ENCODE measurements at places on chromosomes 1 and 21. TPM values are rescaled to one million over a fixed set of nuclear protein-coding genes. Genes with fewer than 3 reads are reported as not detected.

The TPTE gene
- not detected for total RNA-seq

DNA sequence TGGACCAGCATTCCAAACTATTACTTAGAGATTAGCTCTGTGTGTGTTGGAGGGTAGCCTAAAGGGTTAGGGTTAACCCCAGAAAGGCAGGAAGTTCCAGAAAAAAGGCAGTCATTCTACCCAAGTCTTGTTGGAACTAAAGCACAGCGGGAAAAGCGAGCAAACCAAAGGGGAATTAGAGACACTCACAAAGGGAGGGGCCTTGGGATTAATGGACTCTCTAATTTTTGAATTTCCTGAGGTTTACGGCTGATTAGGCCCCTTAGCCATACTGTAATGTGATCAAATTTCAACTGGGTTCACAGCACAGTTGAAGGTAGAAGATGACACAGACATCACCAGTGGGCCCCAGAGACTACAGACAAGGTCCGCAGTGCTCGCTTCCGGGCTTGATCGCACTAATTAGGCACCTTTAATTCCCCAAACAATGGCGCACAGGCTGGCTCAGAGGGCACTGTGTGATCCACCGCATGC is 28.3 kb downstream of the CAPZB start:
- H3K4me1 ChIP-seq = peaks cover 83% of the 10 kb centered on the region
- no peak for DNase-seq
- H3K4me3 ChIP-seq = no peak overlapping the region
- H3K27ac ChIP-seq = peak overlapping the region; percentile 73
- H3K36me3 ChIP-seq = peaks cover 6% of the 10 kb centered on the region

DNA sequence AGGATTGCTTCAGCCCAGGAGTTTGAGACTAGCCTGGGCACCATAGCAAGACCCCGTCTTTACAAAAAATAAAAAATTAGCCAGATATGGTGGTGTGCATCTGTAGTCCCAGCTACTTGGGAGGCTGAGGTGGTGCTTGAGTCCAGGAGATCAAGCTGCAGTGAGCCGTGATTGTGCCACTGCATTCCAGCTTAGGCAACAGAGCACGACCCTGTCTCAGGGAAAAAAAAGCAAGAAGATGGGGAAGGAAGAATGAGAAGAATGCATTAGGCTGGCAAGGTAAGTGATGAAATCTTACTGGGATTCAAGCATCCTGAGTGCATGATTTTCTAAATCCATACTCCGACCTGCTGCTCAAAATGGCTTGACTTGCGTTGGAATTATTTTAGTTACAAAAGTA is 6.8 kb downstream of the PCP4L1 start:
- H3K27me3 ChIP-seq = peaks cover 38% of the 10 kb centered on the region
- H3K4me1 ChIP-seq = peaks cover 14% of the 10 kb centered on the region
- H3K4me3 ChIP-seq = no peak overlapping the region

DNA sequence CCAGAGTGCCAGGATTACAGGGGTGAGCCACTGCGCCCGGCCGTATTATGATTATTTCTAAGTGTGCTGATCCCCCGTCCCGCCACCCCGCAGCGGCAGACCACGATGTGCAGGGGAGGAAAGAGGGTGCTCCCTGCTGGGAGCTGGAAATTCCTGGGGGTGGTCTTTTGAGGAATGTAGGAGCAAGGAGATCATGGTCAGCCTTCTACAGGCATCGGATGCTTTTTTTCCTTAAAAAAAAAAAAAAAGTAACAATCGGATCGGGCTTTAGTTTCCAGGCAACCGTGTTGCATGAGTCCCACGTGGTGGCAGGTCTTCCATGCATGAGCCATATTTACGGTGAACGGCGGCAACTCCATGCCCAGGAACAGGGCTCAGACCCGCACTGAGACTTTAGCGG is 74.2 kb upstream of the COX20 start:
- H3K27ac ChIP-seq = no peak overlapping the region
- H3K36me3 ChIP-seq = no peaks in the 10 kb centered on the region
- peaks cover 18% of the 10 kb centered on the region for H3K4me1 ChIP-seq
- no peaks in the 10 kb centered on the region for H3K27me3 ChIP-seq
- H3K4me3 ChIP-seq = no peak overlapping the region

The S100B gene
- total RNA-seq = not detected

DNA sequence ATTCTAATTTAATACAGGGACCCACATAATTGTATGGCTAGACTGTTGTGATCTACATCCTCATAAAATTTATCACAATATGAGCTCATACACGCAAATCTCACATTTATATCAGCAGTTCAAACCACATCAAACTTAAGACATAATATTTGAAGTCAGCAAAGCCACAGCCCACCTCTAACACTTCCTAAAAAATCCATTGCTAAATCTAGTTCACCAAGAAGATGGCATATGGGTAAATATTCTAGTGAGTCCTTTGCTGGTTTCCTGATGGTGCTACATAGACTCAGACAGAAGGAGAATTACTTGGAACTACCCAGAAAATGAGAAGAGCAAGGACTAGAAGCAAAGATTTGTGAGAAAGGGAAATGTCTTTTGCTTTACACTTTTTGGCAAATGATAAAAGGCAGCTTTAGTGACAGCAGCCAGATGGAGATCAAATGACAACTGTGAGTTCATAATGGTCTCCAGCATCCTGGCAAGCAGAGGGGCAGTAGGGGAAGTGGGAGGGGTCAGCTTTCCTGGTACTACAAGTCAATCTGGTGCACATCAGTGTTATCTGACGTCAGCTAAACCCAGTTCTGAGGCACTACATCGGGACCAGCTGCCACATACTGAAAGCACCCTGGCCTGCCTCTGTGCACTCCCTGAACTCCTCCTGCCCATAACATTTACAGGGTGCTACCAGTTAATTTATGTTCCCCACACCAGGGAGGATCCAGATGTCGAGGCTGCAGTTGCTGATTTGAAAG is 10.6 kb upstream of the GADD45A start:
- no peaks in the 10 kb centered on the region for H3K27me3 ChIP-seq
- peaks cover 15% of the 10 kb centered on the region for H3K4me1 ChIP-seq
- H3K4me3 ChIP-seq = no peak overlapping the region
- H3K36me3 ChIP-seq = no peaks in the 10 kb centered on the region
- DNase-seq = no peak
- H3K27ac ChIP-seq = no peak overlapping the region

DNA sequence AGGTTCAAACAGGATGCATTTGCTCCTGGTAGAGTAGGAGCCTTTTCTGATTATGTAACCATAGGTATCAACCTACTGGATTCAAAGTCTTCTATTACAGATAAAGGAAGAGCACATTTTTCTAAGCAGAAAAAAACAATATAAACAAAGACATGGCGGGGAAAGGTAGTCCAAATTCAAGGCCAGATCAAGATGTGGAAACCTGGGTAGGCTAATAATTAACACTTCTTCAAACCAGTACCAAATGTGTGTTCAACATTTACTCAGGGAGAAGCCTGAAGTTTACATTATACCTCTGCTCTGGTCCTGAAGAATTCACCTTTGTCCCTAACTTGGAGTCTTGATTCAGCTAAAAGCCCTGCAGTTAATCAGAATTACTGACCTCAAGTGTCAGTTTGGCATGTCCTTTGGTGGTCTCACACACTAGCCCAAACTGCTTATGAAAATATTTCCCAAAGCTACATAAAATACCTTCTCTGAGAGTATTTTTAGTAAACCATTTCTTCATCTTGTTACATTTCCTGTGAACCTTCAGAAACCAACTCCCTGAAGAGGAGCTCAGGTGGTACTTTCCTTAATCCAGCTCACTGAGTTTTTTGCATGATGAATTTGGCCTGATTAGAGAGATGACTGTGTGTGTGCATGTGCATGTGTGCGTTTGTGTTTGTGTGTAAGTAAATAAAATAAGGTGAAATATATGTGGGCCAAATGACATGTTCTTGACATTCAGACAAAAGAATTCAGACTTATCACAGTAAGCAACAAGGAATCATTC is 70.2 kb downstream of the TOR3A start:
- no peak overlapping the region for H3K4me3 ChIP-seq
- no peak overlapping the region for H3K27ac ChIP-seq
- no peak for DNase-seq
- peaks cover 6% of the 10 kb centered on the region for H3K4me1 ChIP-seq
- H3K36me3 ChIP-seq = peaks cover 4% of the 10 kb centered on the region

GRCh38 chr1:12774801-12775345 is 1.3 kb downstream of the PRAMEF12 start:
- peak; percentile 69 for DNase-seq
- no peaks in the 10 kb centered on the region for H3K36me3 ChIP-seq
- H3K27ac ChIP-seq = no peak overlapping the region
- no peak overlapping the region for H3K4me3 ChIP-seq

DNA sequence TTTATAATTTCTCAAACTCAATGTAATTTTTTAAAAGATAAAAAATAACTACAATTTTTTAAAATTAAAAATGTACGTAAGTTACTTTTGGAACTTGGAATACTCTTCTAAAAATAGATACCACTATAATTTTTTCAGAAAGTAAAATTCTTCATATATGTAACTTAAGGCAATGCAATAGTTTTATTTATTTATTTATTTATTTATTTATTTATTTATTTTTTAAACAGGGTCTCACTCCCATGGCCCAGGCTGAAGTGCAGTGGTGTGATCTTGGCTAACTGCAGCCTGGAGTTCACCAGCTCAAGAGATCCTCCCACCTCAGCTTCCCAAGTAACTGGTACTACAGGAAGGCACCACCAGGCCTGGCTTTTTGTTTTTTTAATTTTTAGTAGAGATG is 3.1 kb upstream of the KRTAP23-1 start:
- no peak for DNase-seq
- no peak overlapping the region for H3K4me3 ChIP-seq
- H3K36me3 ChIP-seq = no peaks in the 10 kb centered on the region

- H3K4me1 ChIP-seq = peaks cover 25% of the 10 kb centered on the region
- H3K36me3 ChIP-seq = no peaks in the 10 kb centered on the region
- H3K27ac ChIP-seq = no peak overlapping the region
- H3K27me3 ChIP-seq = peaks cover 10% of the 10 kb centered on the region
Measured at GRCh38 chr21:38979271-38980121, 173.8 kb downstream of the ETS2 start.

- H3K27me3 ChIP-seq = no peaks in the 10 kb centered on the region
- H3K36me3 ChIP-seq = peaks cover 55% of the 10 kb centered on the region
- peaks cover 13% of the 10 kb centered on the region for H3K4me1 ChIP-seq
- DNase-seq = no peak
- no peak overlapping the region for H3K4me3 ChIP-seq
- no peak overlapping the region for H3K27ac ChIP-seq
Measured at GRCh38 chr1:186094172-186094571, 280.9 kb downstream of the TPR start.

The FHAD1 gene
- not detected for total RNA-seq

DNA sequence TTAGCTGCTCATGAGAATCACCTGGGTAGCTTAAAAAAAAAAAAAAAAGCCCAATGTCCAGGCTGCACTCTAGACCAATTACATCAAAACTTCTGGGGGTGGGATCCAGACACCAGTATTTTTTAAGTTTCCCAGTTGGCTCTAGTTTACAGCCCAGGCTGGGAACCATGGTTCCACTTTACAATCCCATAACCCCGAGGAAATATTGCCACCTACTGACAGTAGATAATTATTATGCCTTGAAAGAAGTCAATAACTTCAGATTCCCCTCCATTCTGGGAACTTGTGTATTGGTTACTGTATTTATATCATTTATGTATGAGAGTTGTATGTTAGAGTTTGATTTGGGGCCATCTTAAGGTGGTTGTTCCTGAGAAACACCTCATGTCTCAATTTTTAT is 100.2 kb downstream of the SPATA46 start:
- no peak for DNase-seq
- H3K4me1 ChIP-seq = no peaks in the 10 kb centered on the region
- peaks cover 40% of the 10 kb centered on the region for H3K27me3 ChIP-seq
- no peak overlapping the region for H3K27ac ChIP-seq

- H3K27ac ChIP-seq = peak overlapping the region; percentile 97
- peaks cover 97% of the 10 kb centered on the region for H3K4me1 ChIP-seq
- DNase-seq = no peak
- no peaks in the 10 kb centered on the region for H3K36me3 ChIP-seq
- peak overlapping the region; percentile 17 for H3K4me3 ChIP-seq
Measured at GRCh38 chr1:19453741-19454201, 31.6 kb downstream of the CAPZB start.

DNA sequence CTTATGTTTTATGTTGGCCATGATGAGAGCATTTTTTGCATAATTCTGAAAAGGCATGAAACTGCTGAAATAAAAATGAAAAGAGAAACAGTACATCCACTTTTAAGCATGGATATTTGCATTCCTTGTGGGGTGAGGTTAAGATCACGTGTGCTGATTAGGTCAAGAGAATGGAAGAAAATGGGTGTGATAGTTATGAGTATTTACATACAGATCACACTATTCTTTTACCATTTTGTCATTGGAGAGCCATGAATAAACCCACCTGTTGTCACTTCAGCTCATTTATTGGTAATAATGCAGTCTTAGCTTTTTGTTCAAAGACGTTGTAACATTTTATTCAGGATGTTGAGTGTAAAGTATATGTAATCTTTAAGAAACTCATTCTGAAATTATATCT is 153.2 kb downstream of the NOS1AP start:
- no peak overlapping the region for H3K4me3 ChIP-seq
- no peaks in the 10 kb centered on the region for H3K36me3 ChIP-seq
- no peak for DNase-seq
- no peak overlapping the region for H3K27ac ChIP-seq

GRCh38 chr21:44912158-44912473 is 8.6 kb downstream of the ITGB2 start:
- no peaks in the 10 kb centered on the region for H3K36me3 ChIP-seq
- DNase-seq = no peak
- peaks cover 10% of the 10 kb centered on the region for H3K27me3 ChIP-seq

GRCh38 chr1:94084085-94084484 is 36.9 kb downstream of the ABCA4 start:
- H3K4me3 ChIP-seq = no peak overlapping the region
- peak overlapping the region; percentile 62 for H3K27ac ChIP-seq
- peaks cover 56% of the 10 kb centered on the region for H3K4me1 ChIP-seq
- H3K27me3 ChIP-seq = no peaks in the 10 kb centered on the region
- no peak for DNase-seq

GRCh38 chr1:48830715-48831114 is 54.0 kb upstream of the BEND5 start:
- H3K4me3 ChIP-seq = no peak overlapping the region
- H3K27me3 ChIP-seq = no peaks in the 10 kb centered on the region
- no peak for DNase-seq
- no peaks in the 10 kb centered on the region for H3K36me3 ChIP-seq
- H3K27ac ChIP-seq = no peak overlapping the region

DNA sequence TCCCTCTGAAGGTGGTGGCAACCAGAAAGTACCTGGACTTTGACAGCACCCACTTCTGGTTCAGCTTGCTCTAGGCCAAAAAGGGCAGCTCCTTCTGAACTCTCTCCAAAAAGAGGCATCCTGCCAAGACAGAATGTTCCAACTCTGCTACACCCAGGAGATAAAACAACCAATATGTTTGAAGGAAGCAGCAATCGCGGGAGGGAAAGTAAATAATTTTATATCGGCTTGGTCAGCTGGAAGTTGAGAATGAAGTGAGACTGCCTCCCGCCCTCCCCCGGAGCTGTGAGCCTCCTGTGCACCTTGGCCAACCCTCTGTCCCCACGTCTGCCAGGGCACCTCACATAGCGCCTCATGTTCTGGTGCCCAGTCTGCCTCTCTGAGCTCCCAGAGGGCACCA is 130.3 kb upstream of the ATP1A1 start:
- H3K27ac ChIP-seq = no peak overlapping the region
- H3K36me3 ChIP-seq = no peaks in the 10 kb centered on the region
- H3K27me3 ChIP-seq = peaks cover 40% of the 10 kb centered on the region
- H3K4me3 ChIP-seq = no peak overlapping the region
- no peaks in the 10 kb centered on the region for H3K4me1 ChIP-seq

GRCh38 chr1:41278076-41278475 is 36.0 kb upstream of the SCMH1 start:
- no peak for DNase-seq
- no peak overlapping the region for H3K4me3 ChIP-seq
- no peaks in the 10 kb centered on the region for H3K4me1 ChIP-seq
- H3K27ac ChIP-seq = no peak overlapping the region
- H3K27me3 ChIP-seq = peaks cover 56% of the 10 kb centered on the region

All from osteocyte (in vitro differentiated cells).